ENCODE measurements at places on chromosomes 11 and 22.

- DNase-seq = no peak
Observed at GRCh38 chr11:12329169-12329568, 48.2 kb upstream of the PARVA start.

- DNase-seq = no peak
Observed at GRCh38 chr22:29482726-29483125, 2.7 kb downstream of the NEFH start.

- no peak for DNase-seq
Observed at GRCh38 chr11:16204261-16204660, 152.1 kb downstream of the SOX6 start.

DNA sequence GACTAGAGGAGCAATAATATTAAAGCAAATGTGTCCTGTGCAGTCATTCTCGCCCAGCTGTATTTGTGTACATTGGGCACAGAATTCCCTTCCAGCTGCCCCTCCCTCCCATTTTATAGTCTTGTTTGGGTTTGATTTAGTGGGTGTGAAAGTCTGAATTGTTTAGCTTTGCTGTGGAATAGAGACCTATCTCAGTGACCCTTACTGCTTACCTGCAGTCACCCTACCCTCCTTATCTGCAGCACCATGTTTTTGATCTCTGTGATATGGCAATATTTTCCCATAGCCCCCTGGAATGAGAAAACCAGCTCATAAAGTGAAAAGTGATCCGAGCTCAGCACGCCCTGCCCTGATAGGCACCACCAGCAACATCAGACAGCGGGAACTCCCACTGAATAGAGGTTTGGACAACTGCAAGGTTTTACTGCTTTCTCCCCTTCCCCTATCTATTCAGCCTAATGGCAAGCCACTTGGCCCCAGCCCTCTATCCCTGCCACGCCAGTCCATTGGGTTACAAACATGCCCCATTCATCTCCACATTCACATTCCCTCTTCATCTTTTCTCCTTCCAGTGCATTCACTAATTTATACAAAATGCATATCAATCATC, 199.0 kb downstream of the ETS1 start:
- no peak for DNase-seq

DNA sequence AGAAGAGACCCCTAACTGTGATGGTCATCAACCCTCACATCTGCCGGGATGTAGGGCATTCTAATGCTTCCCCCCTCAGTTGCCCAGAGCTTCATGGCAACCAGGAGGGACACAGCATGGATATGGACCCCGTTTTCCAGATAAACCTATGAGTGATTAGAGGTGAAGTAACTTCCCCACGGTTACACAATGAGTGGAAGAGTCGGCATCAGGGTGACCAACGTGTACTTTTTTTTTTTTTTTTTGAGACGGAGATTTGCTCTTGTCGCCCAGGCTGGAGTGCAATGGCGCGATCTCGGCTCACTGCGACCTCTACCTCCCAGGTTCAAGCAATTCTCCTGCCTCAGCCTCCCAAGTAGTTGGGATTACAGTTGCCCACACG, 25.0 kb downstream of the TXN2 start:
- DNase-seq = no peak

DNA sequence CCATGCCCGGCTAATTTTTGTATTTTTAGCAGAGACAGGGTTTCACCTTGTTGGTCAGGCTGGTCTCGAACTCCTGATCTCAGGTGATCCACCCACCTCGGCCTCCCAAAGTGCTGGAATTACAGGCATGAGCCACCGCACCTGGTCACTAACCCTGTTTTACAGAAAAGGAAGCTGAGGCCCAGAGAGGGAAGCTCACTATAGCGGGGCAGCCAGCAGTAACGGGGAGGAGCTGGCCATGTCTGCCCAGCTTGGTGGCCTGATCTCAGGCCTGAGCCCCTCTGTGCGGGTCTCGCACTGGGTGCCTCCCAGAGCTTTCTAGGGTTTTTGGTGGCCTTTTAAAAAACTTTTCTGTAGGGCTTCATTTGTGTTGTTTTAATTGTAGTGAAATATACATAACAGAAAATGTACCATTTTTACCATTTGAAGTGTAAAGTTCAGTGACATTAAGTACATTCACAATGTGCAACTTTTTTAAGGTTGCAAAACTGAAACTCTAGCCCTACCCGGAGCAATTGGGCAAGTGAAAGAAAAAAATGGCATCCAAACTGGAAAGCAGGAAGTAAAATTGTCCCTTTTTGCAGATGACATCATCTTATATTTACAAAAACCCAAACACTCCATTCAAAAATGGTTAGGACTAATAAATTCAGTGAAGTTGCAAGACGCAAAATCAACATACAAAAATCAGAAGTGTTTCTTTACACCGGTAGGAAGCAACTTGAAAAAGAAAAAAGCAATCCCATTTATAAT, 14.5 kb upstream of the CYTH4 start:
- no peak for DNase-seq

DNA sequence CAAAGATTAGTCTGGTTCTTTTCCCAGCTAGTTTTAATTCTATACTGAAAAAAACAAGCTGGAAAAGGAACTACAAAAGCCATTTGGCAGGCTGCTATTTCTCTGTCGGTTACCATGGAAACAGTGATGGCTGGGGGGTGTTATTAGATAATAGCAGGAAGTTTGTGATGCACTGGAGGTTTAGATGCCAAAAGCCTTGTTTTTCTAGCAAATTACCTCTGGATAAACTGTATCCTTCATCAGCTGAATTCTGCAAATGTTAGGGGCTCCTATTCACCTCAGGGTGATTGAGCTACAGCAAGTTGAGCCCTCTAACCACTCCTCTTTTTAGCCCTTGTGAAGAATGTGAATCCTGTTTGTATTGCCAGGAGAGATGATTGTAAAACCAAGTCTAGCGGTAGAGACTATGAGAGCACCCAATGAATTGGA, 25.2 kb downstream of the ALKBH3 start:
- peak; percentile 76 for DNase-seq

DNA sequence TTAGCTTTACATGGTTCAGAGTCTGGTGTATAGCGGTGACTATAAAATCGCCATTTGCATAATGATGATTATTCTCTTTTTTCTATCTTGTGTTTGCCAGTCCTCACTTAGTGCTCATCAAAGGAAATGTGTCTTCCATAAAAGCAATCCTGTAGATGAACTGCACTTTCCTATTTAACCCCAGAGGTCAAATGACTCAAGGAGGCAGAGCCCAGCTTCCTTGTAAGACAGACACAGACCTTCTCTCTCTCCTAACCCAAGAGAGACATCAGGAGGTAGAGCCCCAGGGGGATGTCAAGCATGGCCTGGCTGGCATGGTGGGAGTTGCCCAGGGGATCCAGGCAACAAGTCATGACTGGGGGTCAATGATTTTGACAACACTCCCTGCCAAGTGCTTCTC, 46.9 kb upstream of the CRTAM start:
- DNase-seq = no peak

- DNase-seq = no peak
Observed at GRCh38 chr11:117627259-117627658, 169.8 kb downstream of the DSCAML1 start.

- DNase-seq = no peak
Observed at GRCh38 chr22:20022978-20023613, 2.2 kb downstream of the TANGO2 start.

DNA sequence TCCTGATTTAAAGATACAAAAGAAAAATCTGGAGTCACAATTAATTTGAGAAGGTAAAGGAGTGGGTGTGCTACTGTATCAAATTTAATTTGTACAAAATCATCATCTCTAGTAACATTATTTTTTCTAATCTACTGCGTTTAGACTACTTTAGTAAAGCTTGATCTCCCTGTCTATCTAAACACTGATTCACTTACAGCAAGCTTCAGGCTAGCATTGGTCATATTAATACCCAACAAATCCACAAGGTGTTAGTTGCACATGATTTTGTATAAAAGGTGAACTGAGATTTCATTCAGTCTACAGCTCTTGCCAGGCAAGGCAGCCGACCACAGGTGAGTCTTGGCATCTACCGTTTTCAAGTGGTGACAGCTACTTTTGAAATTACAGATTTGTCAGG, at the start of gene FSHB:
FSHB (plus strand) TSS at position 301 of the 400 bp plus-strand sequence. CDS start 889 bp downstream, outside the sequence.
- no peak for DNase-seq

DNA sequence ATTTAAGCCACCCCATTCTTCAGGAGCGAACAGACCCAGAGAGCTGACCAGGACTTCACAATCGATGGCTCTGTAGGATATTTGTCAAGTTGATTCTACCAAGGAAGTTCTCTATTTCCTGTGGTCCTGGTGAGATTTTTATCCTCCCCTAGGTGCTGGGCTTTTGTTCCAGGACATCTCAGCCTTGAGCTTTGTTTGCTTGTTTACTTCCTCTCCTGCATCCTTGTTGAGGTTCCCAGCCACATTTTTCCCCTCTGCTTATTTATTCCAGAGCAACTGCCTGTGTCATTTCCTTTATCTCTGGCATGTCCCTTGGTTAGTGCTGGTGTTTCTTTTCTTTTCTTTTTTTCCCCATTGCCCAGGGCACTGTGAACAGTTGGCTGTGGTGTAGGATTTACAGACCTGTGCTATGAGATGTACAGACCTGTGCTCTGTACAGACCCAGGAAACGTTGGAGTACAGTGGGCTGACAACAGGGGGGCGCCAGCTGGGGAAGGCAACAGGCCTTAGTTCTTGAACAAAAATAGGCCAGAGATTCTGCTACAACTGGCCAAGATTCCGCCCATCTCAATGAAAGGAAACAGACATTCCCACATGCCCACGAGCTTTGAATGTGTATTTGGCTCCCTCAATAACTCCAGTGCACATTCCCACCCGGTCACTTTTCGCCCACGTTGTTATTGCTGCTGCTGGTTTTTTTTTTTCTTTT, 235.9 kb upstream of the DDI1 start:
- DNase-seq = no peak

- DNase-seq = no peak
Observed at GRCh38 chr11:117230286-117230961, 1.4 kb downstream of the PCSK7 start.

DNA sequence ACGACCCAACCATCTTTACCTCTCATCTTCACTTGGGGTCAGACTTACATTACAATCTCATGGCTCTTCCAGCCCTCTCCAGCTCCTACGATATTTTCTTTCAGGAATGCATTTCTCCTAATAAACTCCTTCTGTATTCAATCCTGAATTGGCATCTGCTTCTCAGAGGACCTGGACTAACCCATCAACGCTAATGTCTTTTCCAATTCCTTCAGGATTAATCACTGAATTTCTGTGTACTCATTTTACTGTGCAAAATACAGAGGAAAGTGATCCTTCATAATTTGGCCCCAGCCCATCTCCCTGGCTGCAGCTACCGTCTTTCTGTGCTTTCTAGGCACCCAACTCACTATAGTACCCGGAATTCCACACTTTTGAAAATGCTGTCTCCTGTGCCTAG, 239.2 kb downstream of the METTL15 start:
- DNase-seq = no peak

GRCh38 chr11:33802194-33802950, 28.1 kb upstream of the FBXO3 start:
- peak; percentile 75 for DNase-seq

DNA sequence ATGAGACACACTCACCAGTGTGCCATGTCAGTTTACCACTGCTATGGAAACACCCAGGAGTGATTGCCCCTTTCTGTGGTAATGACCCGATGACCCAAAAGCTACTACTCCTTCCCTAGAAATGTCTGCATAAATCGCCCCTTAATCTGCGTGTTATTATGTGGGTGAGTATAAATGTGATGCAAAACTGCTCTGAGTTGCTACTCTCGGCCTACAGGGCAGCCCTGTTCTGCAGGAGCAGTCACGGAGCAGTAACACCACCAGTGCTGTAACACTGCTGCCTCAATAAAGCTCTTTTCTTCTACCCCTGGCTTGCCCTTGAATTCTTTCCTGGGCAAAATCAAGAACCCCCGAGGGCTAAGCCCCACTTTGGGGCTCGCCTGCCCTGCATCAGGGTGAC, 9.6 kb upstream of the LDLRAD3 start:
- DNase-seq = no peak

GRCh38 chr22:42039271-42039670, 31.3 kb downstream of the NAGA start:
- no peak for DNase-seq

- DNase-seq = no peak
Observed at GRCh38 chr11:15589070-15589626, 474.4 kb downstream of the INSC start.

DNA sequence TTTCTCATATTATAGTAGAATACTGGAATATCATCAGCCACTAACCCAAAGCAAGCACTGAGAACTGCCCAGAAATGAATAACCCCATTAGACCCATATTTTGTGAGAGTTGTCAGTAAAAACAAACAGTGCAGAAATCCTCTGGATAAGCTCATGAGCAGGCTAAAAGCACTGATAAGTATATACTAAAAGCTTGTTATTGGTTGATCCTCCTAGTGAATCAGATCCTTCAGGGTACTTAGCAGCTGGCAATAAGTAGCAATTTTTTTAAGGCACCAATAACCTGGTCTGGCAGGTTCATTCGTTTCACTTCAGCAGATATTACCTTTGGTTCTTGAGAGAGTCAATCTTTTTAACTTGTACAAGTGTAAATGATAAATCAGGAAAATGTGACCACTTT, 1.2 kb downstream of the NOX4 start:
- no peak for DNase-seq

GRCh38 chr11:10844796-10845195, 13.1 kb downstream of the ZBED5 start:
- no peak for DNase-seq

DNA sequence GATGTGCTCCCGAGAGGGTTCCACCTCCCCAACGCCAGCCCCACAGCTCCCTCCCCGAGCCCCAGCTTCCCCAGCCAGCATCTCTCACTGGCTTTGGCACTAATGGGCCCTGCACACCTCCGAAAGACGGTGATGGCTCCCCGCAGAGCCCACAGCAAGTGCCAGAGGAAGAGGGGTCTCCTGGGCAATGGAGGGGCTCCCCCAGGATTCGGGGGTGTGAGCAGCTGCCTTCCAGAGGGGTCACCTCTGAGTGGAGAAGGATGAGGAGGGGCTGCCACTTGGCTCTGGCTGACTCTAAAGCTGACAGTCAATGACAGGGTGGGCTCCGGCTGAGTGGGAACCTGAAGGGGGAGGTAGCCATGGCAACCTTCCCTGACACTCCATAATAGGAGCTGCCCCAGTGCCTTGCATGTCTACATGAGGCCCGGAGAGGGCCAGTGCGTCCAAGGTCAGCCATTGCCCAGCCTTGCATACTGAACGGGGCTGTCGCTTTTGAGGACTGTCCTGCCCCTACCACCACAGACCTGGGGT, 98.6 kb upstream of the SYT13 start:
- DNase-seq = no peak
